ENCODE measurements at places on chromosomes 12 and 14. TPM values are rescaled to one million over a fixed set of nuclear protein-coding genes. Genes with fewer than 3 reads are reported as not detected.

Gene PTGER2
- not detected for polyA plus RNA-seq

Gene OAS3
- polyA plus RNA-seq: 15.3 TPM

Gene GSC
- polyA plus RNA-seq: not detected

Gene MED6
- 14.7 TPM for polyA plus RNA-seq

Gene ASIC1
- polyA plus RNA-seq: 13.8 TPM

Gene CPNE6
- polyA plus RNA-seq: 20.6 TPM

Gene RNU4-1
- polyA plus RNA-seq: not detected

Gene TTC9
- polyA plus RNA-seq: 4.9 TPM

DNA sequence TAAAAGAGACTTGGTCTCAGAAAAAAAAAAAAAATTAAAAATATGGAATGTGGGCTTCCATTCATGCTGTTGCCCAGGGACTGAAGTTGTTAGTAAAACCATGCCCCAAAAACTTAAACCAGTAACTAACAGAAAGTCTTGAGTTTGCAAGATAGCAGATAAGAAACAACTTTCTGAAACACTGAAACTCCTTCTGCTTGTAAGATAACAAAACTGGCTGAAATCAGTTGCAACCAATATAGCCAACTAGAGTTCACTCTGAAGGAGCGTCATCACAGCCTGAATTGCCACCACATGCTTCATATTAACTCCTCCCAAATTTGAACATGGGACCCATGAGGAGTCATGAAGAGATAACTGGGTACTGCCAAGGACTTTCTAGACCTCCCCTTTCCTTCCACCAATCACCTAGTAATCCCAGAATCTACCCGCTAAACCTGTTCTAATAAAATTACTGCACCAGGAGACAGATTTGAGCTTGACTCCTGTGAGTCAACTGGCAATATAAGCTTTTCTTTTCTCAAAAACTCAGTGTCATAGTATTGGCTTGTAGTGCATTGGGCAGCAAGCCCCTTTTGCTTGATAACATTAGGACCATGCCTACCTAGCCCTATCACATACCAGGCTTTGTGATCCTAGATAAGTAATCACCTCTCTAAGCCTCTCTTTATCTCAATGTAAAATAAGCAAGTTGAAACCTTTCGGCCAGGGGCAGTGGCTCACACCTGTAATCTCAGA is 53.6 kb downstream of the R3HDM2 start:
- DNase-seq: no peak

- no peak for DNase-seq
Measured at GRCh38 chr14:91063119-91063518, 2.7 kb upstream of the RPS6KA5 start.

GRCh38 chr12:96132819-96133218 is 61.4 kb upstream of the ELK3 start:
- DNase-seq: no peak

DNA sequence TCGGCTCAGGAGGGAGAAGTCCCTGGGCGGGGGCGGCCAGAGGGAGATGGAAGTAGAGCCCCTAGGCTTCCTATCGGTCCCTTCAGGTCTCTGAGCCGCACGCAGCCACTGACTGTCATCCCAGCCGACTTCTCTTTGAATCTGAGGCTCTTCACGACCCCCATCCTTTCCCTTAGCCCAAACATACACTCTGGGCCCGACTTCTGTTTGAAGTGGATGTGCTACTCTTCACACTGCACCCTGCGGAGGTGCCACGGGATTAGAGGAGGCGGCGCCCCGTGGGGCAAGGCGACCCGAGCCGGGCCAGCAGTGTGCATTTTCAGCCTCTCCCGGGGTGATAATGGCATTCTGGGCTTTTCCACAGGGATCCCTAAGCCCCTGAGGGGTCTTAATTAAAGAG is 6.0 kb upstream of the DACT1 start:
- DNase-seq: no peak

DNA sequence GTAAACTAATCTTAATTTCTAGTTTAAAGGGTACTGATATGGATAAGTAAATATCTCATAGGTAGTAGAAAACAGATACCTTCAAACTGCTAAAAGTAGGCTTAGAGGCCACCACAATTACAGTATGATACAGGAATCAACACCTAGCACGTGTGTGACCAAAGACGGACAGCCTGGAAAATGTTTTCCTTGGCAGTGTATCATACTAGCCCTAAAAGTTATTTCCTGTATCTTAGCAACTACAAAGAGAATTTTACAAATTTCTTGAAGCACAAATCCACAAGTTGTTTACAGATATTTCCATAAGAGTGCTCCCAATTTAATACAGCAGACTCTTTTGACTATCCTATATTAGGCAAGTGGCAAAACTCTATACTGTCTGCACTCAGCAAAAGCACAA is 106.0 kb downstream of the ITPR2 start:
- DNase-seq: no peak

DNA sequence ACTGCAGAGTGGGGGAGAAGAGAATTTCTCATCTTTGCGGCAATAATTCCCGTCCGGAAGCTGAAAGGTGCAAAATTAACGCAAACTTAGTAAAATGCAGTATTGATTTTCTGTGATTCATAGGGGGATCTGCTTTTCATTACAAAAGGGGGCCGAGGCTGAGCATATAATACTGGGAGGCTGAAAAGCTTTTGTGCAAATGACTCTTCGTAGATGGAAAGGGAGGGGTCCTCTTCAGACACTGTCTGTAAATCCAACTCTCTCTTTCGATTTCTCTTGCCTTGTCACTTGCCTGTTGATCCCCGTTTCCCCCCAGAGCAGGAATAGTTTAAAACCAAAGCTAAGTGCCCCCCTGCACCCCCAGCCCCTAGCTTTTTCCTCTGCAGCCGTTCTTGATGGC is 258.2 kb downstream of the VRK1 start:
- no peak for DNase-seq

DNA sequence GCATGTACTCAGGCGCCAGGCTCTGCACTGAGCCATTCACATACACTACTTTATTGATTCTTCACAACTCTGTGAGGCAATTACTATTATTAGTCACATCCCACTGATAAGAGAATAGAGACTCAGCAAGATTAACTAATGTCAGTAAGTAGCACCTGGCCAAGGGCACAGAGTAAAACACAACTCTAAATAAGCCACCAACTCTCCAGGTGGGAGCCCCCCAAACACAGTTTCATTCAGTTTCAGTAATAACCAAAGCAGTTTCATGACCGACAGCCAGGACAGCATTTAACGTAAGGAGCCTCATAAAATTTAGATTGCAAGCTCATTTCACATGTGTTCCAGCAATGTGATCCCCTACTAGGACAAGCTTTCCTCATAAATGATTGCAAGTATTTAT is 323.1 kb upstream of the CCDC196 start:
- DNase-seq: no peak

- DNase-seq: no peak
Measured at GRCh38 chr14:97120611-97121031, 323.4 kb downstream of the VRK1 start.

DNA sequence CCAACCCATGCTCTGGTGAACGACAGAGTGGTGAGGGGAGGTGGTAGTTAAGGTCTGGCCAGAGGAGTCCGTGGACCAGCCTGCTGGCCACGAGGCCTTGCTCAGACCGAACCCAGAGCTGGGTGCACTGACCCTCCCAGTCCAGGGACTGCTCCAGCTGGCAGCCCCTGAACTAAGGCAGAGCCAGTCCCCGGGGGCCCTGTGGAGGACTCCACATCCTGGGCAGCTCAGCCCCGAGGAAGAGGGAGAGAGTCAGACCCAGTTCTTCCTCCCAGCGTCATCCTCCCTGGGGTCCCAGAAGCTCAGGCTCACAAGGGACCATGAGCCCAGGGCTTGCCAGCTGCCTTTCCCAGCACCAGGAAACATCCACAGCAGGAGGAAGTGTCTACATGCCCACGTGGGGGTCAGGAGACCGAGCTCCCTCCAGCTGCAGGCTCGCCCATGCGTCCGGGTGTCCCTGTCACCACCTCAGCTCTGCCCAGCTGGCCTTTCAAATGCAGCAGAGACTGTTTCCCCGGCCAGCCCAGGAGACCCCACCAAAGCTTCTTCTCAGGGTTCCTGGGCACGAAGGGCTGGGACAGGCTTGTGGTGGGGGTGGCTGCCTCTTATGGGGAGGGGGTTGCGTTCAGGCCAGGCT is 194.4 kb downstream of the KIF26A start:
- no peak for DNase-seq

DNA sequence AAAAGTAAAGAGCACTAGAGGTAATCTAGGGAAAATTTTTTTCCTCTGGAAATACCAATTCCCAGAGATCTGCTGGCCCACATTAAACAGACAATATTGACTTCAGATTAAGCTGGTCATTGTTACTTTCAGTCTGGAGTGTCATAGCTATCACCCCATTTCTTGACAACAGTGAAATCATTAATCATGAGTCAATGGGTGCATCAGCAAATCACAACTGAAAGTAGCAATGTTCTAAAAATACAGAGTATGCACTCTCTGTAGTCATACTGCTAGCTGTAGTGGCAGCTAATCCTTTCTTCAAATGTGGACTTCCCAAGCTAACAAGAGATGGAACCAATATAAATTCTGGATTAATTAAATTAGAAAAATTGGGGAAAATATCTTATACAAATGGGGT is 129.9 kb downstream of the CPNE8 start:
- DNase-seq: no peak

GRCh38 chr14:23071921-23072539 is 14.7 kb upstream of the CDH24 start:
- peak; percentile 32 for DNase-seq

DNA sequence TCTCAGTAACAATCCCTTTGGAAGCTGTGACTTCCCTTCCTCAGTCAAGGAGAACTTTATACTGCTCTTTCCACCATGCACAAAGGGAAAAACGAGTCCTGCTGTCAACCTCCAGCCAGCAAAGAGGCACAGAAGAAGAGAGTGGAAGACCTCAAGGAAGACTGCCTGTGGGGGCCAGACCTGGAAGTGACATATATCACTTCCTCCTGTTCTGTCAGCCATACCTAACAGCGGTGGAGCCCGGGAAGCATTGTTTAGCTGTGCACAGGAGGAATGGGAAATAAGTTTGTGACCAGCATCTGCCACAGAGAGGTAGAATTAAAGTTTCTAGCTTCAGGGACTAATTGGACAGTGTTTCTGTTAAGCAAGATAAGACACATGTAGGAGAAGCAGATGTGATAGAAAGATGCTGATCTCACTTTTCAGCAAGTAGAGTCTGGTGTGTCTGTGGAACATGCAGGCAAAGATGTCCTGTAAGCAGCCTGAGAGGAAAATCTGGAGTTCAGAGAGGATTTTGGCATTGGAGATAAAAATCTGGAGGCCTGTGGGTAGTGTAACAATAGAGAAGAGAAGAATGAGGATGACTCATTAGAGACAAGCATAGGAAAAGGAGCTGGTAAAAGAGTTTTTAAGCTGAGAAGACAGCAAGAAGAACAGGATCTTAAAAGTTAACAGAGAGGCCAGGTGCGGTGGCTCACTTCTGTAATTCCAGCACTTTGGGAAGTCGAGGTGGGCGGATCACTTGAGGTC is 141.6 kb upstream of the CPSF6 start:
- no peak for DNase-seq

GRCh38 chr14:70893858-70894291 is 13.4 kb upstream of the PCNX1 start:
- DNase-seq: no peak

DNA sequence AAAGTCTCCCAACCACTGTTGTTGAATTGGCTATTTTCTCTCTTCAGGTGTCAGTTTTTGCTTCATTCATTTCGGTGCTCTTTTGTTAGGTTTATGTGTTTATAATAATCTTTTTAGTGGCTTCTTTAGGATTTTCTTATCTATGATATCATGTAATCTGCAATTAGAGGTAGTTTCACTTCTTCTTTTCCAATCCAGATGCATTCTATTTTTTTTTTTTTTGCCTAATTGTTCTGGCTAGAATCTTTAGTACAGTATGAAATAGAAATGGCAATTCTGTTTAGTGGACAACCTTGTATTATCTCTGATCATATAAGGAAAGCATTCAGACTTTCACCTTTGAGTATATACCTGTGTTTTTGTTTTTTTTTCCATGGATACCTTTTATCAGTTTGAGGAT is 17.4 kb downstream of the CNOT2 start:
- DNase-seq: no peak

DNA sequence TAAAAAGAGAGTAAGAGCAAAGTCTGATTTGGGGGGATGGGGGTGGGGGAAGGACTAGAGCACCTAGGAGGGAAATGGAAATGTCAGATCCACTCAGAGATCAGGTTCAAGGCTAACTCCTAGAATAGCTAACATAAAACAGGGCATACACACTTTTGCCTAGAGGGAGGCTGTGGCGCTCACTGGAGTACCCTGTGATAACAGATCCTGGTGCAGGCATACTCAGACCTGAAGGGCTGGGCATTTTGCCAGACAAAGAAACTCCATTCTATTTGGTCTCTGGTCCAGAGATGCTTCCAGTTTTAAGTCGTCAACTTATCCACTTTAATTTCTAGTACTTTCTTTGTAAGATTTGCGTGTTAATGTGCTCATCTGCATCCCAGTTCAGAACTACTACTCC is 5.8 kb downstream of the CTDSP2 start:
- DNase-seq: no peak

- DNase-seq: no peak
Measured at GRCh38 chr14:20782280-20782890, 1.3 kb downstream of the RNASE6 start.

GRCh38 chr14:72514660-72515025 is 379.3 kb downstream of the DPF3 start:
- no peak for DNase-seq

DNA sequence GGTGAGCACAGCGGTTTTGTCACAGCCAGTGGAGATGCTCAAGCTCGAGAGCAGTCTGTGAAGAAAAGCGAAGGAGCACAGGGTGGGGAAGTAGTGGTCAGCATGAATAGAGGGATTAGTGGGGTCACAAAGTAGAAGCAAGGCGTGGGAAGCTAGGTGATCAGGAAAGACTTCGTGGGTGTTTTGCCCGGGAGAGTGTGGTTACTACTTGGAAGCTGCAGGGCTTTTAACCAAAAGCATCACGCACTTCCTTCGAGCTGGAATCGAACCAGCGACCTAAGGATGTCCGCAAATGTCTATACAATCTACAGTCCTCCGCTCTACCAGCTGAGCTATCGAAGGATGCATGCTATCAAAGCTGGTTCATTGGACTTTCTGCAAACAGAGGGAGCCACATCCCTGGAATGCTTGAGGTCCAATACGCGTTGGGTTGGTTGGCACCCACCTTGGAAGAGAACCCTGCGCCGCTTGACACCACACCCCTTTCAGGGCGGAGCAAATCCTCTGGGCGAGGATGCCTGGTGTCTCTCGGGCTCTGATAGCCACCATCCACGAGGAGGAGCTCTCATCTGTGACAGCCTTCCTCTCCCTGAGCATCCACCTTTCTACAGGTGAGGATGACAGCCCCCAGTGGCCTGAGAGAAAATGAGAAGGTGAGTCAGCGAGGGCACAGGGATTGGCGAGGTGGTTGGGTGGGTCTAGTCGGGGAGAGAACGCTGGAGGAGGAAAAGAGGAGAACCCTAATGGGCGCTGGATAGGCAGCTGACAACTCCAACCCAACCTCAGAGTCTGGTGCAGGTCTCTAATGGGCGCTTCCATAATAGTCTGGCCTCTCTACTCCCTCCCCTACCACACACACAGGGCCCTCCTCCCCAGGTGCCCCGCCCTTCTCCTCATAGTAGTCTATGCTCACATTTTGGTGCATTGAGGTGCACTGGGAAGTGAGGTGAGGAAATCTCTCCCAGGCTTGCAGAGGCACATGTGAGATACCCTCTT is 16.0 kb upstream of the OR6S1 start:
- no peak for DNase-seq
